Placental epithelial cell (primary cell): ENCODE measurements at places on chromosomes 5 and 9. TPM values are rescaled to one million over a fixed set of nuclear protein-coding genes. Genes with fewer than 3 reads are reported as not detected.

PCDHGB7 gene
- 1.8 and 7.5 TPM in 2 replicates for total RNA-seq

RORB gene
- total RNA-seq = under 0.01 TPM in 1 of 2 replicates, not detected in the other

GABRA1 gene
- total RNA-seq = not detected in 2 replicates

CCL21 gene
- not detected in 2 replicates for total RNA-seq

C1QTNF3 gene
- 4.3 and 6.7 TPM in 2 replicates for total RNA-seq

KDM3B gene
- 65.1 and 75.0 TPM in 2 replicates for total RNA-seq
